Prostate gland (tissue), 2 donors: ENCODE measurements at places on chromosomes 4 and X. TPM values are rescaled to one million over a fixed set of nuclear protein-coding genes. Genes with fewer than 3 reads are reported as not detected.

DNA sequence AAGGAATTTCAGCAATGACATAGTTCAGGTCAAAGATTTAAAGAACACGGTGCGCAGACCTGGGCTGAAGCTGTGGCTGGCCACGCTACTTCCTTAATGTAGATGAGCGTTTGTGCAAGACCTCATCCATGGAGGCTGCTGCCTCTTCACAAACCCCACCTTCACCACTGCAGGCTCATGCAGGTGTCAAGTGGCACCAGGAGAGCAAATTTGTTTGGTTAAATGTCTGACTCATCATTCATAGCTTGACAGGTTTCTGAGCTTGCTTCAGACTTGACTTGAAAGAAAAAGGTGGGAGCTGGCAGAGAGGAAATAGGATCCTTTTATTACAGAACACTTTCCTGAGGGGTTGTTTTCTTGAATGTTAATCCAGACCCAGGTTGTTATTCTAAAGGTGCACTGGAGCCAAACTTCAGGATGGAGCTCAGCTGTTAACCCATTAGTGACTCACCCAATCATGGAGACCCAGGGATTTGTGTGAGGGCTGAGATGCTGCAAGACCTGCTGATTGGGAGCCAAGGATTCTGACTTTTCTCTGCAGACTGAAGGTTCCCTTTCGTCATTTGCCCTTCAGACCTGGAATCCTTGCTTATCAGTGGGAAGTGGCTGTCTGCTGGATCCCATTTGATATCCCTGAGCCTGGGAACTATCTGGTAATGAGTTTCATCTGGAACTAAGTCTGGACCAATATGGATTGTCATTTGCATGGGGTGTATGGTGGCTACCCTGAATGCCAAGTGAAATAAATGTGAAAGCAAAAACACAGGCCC, 315.3 kb downstream of the PTTG2 start:
- no peak for DNase-seq

DNA sequence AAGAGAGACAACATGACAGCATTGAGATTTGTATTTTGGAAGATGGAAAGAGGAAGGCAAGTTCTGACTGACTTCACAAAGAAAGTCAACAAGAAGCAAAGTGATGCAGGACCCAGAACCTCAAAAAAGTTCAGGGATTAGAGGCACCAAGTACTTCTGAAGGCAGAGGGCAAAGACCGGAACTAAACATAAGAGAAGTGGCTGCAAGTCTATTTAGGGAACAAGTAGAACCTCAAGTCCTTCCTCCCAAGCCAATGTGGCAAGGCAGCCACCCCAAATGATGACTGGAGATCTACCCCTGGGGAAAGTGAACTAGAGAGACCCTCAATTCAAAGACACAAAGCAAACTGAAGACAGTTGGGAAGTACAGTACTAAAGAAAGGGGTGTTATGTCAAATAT, 46.6 kb downstream of the SLC39A8 start:
- DNase-seq = no peak

DNA sequence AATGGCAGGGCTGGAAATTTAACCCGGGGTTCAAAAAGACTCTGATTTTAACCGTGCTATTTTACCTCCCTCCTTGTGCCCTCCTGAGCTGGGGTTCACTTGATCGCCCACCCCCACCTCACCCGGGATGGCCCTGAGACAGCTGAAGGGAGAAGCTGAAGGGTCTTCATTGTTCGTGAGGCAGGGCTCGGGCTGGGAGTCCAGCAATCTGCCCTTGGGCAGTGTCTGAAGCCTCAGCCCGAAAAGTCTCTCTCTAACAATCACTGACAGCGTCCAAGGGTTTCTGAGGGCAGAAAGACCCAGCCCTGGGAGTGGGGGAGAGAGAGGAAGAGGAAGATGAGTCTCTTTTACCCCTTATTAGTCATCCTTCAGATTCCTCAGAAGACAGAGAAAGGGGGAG, 39.4 kb upstream of the PHOX2B start:
- no peak for DNase-seq

DNA sequence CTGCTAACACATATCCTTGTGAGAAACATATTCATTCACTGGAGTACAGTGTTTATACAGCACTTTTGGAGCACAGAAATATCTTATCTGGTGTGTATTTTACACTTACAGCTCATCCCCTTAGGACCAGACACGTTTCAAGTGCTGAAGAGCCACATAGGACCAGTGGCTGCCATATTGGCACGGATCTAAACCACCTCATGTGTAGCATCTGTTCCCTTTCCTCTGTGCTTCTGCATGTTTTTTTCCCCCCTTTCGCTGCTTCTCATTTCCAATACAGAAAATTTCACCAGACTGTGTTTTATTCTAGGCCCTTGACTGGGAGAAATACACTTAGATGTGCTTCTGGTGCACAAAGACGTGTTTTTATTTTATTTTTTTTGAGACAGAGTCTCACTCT, 69.7 kb upstream of the RBMX start:
- DNase-seq = no peak

DNA sequence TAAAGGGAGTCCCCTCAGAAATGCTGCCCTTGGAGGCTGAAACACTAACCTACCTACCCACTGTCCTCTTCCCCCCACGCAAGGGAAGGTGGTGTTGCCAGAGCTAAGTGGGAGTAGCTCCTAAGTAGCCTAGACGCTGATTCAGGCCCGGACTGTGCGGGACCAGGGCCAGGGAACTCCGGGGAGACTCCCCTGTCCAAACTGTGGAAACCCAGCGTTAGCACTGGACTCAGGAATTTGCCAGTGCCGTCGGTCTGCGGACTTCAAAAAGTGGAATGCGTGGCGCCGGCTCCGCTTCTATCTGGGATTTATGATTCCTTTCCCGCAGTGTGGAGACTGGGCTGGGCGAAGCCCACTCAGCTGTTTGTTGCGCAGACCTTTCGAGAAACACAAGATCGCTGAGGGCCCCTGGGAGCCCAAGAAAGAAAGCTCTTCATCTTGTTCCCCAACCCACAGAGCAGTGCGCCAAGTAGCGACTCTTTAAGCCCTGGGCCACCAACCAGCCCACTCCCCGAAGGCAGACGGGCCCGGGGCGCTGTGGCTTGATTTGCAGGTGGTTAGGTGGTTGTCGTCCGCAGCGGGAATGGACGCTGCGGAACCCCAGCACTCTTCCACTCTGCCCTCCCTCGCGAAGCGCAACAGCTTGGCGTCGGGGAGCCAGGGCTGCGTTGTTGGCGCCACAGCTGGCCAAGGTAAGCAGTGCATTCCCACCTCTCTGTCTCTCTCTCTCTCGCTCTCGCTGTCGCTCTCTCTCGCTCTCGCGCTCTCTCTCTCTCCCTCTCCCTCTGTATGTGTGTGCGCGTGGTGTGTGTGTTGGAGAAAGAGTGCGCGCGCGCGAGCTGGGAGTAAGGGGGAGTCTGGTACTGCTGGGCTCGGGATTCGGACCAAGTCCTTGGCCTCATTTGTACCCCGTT, 2.0 kb downstream of the TMEM255A start:
- DNase-seq = peak; percentile 56

GRCh38 chr4:160276785-160277325, 1174.0 kb downstream of the RAPGEF2 start:
- DNase-seq = no peak

GRCh38 chr4:8907596-8908205, 36.1 kb upstream of the HMX1 start:
- DNase-seq = no peak

DNA sequence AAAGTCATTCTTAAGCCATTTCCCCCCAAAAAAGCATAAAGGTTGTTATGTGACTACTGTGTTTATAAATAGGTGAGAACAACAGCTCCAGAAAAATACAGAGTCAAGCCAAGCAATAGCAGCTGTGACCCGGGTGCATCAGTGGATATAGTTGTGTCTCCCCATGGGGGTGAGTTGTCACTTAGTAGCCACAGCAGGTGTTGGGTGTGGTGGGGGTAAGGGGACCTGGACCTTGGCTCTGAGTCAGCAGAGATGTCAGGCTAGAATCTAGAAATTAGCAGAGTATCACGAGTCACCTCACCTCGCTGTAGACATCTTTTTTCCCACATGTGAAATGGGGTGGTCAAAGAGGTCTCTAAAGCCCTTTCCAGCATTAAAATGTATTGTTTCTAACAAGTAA, 42.4 kb downstream of the MOSPD2 start:
- DNase-seq = no peak

Gene FMR1NB
- total RNA-seq = not detected

Gene CCDC110
- total RNA-seq = 2.8 TPM

Gene NHSL2
- 28.2 TPM for total RNA-seq

Gene IL13RA1
- total RNA-seq = 24.7 TPM

Gene F8A2
- 16.4 TPM for total RNA-seq

Gene NHS
- total RNA-seq = 4.8 TPM

Gene CFI
- 28.0 TPM for total RNA-seq

Gene POU3F4
- total RNA-seq = not detected

Gene GLOD5
- not detected for total RNA-seq
